ENCODE measurements at places on chromosomes 4 and X.

- DNase-seq: no peak
These were observed 111.3 kb upstream of the PAQR3 start for GRCh38 chr4:79050541-79050880.

DNA sequence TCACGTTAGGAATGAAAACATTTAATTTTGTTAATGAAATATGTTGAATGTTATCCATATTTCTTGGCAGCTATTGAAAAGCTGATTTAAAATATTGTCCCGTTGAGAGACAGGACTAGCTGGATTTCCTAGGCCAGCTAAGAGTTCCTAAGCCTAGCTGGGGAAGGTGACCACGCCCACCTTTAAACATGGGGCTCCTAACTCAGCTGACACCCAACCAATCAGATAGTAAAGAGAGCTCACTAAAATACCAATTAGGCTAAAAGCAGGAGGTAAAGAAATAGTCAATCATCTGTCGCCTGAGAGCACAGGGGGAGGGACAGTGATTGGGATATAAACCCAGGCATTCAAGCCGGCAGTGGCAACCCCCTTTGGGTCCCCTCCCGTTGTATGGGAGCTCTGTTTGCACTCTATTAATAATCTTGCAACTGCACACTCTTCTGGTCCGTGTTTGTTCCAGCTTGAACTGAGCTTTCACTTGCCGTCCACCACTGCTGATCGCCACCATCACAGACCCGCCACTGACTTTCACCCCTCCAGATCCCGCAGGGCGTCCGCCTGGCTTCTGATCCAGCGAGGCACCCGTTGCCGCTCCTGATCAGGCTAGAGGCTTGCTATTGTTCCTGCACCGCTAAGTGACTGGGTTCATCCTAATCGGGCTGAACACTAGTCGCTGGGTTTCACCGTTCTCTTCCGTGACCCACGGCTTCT lies 308.9 kb downstream of the GLUD2 start:
- DNase-seq: no peak

DNA sequence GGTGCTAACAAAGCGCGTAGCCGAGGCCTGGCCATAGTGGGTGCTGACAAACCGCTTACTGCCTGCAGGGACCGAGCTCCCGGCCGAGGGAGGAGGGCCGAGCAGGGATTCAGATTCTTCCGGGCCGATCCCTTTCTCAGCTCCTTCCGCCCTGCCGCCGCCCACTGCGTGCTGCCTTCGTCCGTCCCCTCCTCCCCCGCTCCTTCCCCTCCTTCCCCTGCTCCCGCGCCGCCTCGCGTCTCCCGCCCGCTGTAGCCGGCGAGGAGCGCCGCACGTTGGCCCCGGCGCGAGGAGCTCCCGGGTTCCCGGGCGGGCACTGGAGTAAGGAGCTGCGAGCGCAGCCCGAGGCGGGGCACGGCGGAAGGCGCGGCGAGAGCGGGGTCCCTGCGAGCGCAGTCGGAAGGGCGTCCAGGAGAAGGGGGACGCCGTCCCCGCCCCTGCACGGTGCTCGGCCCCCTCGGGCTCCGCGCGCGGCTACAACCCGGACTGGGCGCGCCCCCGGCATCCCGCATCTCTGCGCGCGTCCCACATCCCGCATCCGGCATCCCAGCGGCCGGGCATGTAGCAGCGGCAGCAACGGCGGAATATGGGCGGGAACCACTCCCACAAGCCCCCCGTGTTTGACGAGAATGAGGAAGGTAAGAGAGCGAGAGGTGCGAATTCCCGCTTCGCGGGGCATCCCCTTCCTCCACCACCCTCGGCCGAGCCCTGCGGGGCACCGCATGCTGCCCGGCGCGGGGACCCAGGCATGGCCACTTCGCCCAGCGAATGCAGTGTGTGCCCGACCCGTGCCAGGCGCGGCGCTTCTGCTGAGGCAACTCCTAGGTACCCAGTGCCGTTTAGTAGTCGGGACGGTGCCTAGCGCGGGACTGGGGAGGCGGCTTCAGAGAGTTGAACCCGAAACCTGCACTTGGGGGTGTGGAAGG lies at the start of gene STK32B:
STK32B (plus strand) TSS at position 203 of the 926 bp plus-strand sequence.
- no peak for DNase-seq

GRCh38 chrX:120244395-120244734 lies 6.2 kb upstream of the ZBTB33 start:
- DNase-seq: no peak

DNA sequence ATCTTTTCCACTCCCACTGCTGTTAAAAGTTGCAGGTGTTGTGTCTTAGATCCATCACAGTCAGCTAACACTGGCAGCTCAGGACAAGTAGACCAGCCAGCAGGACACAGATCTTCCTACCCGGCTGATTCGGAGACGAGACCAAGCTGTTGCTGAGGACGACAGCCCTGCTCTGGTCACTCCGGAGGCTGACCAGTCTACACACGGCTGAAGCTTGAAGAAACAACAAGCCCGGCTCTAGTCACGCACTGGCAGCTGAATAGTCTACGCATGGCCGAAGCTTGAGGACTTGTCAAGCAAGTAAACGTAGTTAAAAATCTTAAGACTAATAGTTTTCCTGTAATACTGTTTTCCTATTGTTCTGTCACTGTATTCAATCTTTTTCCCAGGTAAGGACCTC lies 1.8 kb downstream of the ACOX3 start:
- no peak for DNase-seq

DNA sequence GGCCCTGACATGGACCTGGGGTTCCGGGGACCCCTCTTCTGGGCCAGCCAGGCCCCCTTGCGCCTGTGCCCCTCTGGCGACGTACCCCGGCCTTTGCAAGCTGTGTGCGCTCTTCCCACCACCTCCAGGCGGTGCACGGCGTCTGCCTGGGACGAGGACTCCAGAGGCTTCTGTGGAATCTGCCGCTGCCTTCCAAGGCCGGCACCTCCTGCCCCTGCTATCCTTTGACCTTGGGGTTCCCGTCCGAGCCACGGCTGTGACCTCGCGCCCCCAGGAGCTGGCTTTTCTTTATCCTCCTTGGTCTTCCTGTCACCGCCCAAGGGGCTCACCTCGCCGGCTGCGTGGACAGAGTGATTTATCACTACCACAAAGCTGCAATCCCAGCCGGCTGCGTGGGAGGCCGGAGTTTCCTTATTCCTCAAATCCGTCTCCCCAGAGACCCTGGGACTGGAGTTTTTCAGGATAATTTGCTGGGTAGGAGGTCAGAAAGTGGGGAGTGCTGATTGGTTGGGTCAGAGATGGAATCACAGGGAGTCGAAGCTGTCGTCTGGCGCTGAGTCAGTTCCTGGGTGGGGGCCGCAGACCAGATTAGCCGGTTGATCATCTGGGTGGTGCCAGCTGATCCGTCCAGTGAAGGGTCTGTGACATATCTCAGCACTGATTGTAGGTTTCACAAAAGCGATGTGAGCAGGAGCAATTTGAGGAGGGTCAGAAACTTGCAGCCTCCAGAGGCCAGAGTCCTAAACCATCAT lies 19.8 kb upstream of the PLCXD1 start:
- DNase-seq: peak; percentile 74

DNA sequence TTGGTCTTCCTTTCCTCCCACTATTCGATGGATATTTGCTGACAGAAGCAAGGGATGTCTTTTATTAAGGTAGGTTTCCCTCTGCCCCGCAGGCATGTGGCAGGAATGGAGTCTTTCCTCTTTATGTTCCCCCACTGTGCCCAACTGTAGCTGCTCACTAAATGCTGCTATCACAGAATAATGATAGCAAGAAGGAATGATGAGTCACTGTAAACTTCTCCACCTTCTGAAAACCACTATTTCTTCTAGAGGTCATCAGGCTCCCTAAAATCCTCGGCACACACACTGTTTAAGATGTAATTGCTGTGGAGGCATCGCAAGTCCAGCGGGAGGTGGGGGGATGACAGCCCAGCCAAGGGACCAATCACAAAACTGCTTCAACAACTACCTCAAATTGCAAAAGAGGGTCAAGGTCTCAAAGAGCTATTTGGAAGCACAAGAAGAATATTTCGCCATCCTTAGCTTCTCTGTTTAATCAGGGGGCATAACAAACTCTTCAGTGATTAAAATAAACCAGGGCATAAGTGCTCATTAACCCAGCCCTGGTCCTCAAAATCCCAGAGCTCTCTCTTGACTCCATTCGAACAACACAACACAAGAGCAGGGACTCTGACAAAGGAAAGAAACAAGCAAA lies 13.9 kb downstream of the QDPR start:
- DNase-seq: no peak

- no peak for DNase-seq
These were observed 123.2 kb downstream of the TRIML1 start for GRCh38 chr4:188262464-188262863.

- no peak for DNase-seq
These were observed 180.4 kb upstream of the FAT1 start for GRCh38 chr4:186904101-186904500.

GRCh38 chrX:7378406-7378805 lies 230.5 kb upstream of the PUDP start:
- DNase-seq: no peak

DNA sequence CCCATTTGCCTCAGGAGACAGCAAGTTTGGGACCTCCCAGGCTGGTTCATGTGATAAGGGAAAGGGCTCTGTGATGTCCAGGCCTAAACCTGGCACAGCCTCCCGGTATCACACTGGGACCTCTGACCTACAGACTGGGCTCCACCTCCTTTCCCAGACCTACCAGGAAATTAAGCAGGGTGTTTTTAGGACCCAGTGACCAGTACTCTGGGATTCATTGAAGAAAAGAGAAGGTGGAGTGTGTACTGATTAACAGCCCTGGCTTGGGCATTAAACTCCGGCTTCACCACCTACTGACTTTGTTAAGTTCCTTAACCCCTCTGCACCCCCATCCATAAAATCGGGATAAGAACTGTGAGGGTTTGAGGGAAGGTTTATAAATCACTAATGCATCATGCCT lies 28.6 kb downstream of the ASB9 start:
- no peak for DNase-seq

DNA sequence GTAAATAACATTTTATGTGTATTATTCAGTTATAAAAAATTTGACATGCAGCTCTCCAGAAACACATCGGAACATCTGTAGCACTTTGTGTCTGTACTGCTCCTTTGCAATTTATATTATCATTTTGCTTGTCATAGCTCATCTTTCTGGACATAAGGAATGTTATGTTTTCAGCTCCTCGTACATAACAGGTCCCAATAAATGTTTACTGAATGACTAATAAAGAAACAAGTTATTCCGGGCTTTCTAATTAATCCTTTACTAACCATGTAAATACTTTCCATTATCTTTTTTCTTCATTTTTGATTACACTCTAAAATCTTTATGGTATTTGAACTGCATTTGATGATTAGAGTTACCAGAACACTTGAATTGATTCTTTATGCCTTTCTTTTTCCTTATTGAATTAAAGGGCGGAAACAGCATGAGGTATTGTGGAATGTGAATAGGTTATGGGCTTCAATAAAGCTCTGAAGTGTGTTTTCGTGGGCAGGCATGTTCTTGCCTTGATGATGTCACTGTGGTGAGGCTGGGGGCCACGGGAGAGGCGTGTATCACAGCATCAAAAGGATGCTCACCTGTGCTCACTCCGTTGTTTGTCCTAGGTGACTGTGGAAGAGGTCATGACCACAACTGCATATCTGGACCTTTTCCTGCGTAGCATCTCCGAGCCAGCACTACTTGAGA lies 131.6 kb downstream of the GATB start:
- DNase-seq: no peak

- peak; percentile 88 for DNase-seq
These were observed 20.5 kb upstream of the OPN1LW start for GRCh38 chrX:154123241-154124219.

DNA sequence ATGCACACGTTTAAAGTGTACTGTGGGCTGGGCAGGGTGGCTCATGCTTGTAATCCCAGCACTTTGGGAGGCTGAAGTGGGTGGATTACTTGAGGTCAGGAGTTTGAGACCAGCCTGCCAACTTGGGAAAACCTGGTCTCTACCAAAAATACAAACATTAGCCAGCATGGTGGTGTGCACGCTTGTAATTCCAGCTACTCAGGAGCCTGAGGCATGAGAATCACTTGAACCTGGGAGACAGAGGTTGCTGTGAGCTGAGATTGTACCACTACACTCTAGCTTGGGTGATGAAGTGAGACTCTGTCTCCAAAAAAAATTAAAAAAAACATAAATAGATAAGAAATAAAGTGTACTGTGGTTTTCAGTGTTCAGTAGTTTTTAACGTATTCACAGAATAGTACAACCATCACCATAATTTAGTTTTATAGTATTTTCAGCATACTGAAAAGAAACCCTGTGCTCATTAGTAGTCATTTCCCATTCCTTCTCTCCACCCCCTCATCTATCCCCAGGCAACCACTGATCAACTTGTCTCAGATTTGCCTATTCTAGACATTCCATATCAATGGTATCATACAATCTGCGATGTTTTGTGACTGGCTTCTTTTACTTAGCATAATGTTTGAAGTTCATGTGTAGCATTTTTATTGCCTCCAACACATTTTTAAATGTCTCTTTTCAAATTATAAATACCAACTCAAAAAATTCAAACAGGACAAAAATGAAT lies 19.1 kb downstream of the SLAIN2 start:
- DNase-seq: no peak

DNA sequence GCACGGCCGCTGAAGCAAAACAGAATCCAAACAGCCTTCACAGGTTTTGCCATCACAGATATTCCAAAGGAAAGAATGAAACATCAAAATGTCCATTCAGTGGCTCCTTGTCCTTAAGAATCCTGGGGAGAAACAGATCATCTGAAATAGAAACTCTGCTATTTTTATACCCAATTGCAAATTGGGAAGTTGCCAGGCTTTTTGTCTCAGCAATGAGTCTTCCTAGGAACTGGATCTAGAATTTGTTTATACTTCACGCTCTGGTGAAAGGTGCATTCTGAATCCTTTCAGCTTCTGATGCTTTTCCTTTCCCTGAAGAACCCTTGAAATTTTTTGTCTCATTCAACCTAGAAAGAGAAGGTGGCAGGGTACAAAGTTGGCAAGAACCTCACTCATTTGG lies 218.9 kb downstream of the FBXW7 start:
- DNase-seq: no peak

- no peak for DNase-seq
These were observed 1.8 kb upstream of the DOCK11 start for GRCh38 chrX:118493653-118494297.

DNA sequence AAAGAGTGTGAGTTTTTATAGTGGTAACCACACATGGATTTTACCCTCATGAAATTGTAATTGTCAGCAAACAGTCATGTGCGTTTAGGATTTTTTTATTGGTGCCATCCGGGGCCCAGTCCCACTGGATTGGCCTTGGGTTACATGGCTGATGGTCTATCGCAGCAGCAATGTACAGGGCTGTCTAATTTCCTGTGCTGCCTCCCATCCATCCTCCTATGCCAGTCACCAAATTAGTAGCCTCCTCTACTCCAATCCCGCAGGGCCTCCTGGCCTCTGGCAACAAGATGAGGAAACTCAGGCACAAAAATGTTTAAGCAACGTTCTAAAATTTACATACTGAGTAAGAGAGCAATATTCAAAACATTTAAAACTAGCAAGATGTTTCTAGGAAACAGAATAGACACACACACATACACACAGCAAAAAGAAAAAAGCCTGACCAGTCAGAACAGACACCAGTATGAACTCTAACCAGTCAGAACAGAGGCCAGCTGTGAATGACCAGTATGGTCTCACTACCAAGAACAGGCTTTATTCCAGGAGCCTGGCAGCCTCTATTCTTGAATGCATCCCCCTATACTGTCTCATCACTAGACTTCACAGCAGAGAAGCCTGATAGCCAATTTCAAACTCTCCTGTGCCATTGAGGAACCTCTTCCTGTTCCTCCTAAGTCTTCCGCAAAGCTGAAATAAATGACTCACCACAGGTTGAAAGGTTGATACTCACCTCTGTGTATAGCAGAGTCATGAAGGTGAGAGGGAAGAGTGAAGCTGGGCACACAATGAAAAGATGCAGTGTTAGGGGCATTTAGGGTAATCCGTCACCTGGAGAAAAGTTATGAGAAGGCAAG lies 42.6 kb downstream of the CHRNA9 start:
- DNase-seq: no peak
